ENCODE measurements at places on chromosomes 7 and 10.
A peak's percentile ranks its signal among the peaks of the same experiment; 100 is the strongest.

DNA sequence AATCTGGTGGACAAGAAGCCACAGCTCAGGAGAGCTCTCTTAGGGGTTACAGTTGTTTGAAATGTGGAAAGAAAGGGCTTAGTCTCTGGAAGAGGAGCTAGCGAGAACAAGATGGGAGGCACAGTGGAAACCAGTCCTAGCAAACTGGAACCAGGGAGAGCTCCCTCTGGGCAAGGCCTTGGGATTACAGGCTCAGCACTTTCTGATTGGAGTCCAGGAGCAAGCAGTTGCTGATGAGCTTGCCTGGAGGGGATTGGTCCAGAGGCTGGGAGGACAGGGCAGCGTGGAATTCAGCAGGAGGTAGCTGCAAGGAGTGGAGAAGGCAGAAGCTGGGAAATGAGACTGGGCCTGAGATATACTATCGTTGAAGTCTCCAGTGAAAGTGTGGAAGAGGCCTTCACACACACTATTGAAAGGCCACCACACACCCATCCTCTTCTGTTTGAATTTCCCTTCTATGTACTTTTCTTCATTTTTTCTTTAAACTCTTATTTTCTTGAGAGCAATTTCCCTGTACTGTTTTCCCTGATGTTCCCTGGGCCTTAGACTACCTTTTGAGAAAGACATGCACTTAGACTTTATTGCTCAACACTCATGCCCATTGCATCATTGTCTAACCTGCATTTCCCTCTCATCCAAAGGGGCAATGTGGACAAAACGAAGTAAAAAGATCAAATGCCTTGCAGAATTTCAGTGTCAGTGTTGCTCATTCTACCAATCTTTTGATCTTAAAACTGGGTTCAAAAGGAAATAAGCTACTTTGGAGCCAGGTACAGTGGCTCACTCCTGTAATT is 57.8 kb upstream of the LANCL2 start:
- DNase-seq = peak; percentile 41

GRCh38 chr7:455110-455928 is 64.3 kb downstream of the PDGFA start:
- no peak for DNase-seq

DNA sequence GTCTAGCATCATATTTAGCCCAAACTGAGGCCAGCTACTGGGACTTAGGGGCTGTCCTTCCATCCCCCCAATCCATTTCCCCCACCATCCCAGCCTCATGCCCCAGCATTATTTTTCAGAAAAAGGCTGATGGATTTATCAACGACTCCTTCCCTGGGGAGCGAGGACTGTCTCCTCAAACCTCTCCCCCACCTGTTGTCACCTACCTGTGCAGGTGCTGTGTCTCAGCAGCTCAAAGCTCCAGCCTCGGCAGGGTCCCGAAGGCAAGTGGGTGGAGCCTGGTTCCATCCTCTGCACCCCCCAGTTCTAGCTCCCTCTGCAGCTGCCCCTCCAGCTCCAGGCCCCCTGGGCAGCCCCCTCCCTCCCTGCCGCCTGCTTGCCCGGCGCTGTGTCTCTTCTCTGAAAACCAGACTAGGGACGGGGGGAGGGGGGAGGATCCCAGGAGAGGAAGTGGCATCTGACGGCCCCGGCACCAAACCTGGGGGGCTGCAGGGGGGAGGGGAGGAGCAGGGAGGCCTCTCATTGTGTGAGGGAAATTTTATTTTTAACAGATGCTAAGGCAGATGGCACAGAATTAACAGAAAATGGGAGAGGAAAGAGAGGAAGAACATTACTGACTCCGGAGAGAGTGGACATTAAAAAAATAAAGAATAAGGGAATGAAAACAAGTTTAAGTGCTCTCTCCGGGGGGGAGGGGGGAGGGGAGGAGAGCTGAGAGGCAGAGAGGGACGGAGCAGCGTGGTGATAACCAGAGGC is 61.7 kb upstream of the PAX2 start:
- DNase-seq = no peak

GRCh38 chr7:94250124-94250523 is 144.6 kb upstream of the COL1A2 start:
- DNase-seq = no peak

- DNase-seq = no peak
These were observed 349.7 kb downstream of the MDFIC start for GRCh38 chr7:115271332-115272235.

DNA sequence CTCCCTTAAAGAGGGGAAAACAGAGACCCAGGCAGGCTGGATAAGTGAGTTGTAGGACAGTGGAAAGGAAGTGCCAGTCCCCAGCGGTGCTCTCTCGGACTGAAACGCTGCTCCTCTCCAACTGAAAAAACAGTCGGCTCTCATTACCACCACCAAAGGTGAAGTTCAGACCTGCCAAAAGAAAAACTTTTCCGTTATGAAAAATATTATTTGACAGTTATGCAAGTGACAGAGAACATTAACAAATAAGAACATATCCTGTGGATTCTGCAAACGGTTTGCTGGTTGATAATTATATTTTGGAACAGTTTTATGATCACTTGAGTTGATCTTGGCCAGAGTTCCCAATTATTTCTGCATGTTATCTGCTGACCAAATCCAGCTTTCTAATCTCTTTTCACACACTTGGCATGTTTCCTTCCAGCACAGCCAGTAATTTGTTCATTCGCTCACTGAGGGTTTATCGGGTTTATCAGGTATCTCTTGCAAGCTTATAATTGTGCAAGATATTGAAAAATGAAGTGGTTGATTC is 82.6 kb downstream of the PTPRE start:
- DNase-seq = no peak

- peak; percentile 70 for DNase-seq
These were observed 19.6 kb upstream of the AMZ1 start for GRCh38 chr7:2668401-2668800.

DNA sequence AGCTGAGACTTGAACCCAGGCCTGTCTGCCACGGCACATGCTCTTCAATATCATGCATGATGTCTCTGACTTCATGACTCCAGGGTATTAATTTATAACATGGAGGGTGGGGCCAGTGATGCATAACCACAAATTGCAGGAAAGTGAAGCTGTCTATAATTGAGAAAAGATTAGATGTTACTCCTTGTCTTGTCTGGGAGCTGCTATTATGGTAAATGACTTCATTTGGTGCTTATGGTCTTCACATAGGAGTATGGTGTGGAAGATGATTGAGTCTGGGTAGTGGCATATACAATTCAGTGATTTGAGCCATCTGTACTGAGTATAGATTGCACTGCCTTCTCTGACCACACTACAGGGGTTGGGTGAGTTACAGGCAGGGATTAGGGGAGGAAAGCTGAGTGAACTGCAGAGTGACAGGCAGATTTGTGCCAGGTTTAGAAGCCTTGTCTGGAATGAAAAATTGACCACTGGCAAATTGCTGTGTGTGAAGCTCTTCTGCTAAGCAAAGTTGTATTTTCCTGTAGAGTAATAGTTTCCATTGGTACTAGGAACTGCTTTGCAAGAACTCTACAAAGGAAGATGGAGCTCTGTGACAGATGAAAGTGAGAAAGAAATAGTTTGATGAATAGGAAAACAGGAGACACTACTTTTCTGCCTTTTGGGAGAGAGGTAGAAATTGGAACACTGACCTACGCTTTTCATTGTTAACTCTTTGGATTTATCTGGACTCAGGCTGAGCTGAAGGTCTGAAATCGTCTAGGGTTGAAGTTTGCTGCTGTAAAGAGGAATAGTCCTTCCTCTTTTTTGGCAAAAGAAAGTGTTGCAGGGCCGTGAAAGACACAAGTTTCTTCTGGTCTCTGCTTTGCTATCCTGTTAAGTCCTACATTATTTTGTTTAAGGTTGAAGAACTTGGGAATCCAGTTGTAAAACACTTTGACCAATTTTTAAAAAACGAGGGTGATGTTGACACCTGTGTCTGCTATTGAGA is 2.7 kb downstream of the SND1 start:
- peak; percentile 24 for DNase-seq

GRCh38 chr10:48745662-48746245 is 61.1 kb downstream of the WDFY4 start:
- DNase-seq = no peak

GRCh38 chr7:44676776-44677175 is 70.3 kb downstream of the OGDH start:
- no peak for DNase-seq

GRCh38 chr10:31384589-31384949 is 65.6 kb downstream of the ZEB1 start:
- DNase-seq = no peak

DNA sequence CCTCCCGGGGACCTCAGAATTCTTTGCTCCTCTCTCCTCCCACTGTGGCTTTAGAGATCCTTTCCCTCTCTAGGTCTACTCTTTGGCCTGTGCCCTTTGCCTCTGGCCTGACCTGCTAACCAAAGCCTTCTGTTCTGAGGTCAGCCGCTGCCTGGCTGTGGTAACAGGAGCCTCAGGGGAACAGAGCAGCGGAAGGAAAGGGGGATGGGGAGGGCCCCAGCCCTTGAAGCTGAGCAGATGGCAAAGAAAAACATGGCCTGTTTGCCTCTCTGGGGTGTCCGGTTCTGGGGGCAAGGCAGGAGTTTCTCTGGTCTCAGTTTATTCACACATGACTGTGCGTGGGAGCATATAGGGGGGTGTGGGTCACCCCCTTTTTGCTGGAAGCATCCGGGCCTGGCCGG is 28.2 kb downstream of the COL26A1 start:
- DNase-seq = peak; percentile 79

- DNase-seq = no peak
These were observed 1481.3 kb downstream of the GATA3 start for GRCh38 chr10:9535744-9536143.

GRCh38 chr7:12957487-12957886 is 270.1 kb downstream of the ARL4A start:
- DNase-seq = no peak

DNA sequence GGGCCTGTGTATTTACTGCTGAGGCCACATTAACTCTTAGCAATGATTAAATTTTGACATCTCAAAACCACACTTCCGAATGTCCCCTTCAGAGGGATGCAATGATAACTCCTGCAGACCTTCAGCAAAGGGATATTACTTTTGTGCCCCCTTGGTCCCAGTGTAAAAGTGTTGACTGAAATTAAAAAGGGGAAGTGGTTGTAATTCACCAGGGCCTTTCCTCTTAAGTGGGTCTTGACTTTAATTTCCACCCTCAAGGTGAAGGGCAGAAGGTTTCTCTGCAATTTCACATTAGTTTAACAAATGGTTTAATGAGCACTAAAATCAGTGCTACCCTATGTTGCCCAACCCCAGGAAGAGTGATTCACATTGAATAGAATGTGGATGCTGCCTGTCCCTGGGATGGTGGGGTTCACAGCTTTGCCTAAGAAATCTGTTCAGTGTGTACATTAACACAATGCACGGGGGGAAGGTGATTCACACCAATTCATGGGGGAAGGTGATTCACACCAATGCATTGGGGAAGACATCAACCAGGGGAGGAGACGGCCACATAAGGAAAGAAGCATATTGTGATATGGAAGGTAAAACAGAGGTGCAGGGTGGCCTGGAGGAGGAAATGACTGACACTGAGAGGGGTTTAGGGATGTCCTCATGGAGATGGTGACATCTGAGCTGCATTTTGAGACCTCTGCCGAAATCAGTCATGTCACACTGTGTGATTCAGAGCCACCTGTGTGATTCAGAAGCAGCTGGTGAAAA is 19.4 kb upstream of the TNS3 start:
- DNase-seq = no peak

- no peak for DNase-seq
These were observed 98.9 kb downstream of the LHPP start for GRCh38 chr10:124560377-124561105.

GRCh38 chr10:89310056-89310893 is 8.4 kb downstream of the IFIT2 start:
- DNase-seq = no peak

DNA sequence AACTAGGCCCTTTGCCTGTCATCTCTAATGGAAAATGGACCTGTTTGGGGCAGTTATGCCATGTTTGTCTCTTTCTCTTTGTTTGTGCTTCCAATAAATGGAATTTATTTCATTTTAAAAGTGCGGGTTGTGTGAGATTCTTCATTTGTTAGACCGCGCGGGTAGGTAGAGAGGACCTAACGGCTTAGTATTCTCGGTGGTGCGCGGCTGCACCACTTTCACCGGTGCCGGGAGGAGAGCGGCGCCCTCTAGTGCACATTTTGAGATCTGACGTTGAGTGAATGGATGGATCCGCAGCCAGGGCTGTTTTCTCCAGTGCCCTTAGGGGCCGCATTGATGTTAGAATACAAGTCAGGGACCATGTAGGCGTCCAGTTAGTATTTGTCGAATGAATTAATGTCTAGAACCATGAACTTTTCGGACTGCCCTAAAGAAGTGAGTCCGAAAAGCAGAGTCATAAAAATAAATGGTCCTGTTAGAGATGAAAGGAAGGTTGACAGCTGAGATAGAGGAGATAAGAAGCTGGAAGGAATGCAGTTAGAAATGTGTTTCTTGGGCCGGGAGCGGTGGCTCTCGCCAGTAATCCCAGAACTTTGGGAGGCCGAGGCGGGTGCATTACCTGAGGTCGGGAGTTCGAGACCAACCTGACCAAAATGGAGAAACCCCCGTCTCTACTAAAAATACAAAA is 29.3 kb upstream of the GIMAP8 start:
- DNase-seq = peak; percentile 91

DNA sequence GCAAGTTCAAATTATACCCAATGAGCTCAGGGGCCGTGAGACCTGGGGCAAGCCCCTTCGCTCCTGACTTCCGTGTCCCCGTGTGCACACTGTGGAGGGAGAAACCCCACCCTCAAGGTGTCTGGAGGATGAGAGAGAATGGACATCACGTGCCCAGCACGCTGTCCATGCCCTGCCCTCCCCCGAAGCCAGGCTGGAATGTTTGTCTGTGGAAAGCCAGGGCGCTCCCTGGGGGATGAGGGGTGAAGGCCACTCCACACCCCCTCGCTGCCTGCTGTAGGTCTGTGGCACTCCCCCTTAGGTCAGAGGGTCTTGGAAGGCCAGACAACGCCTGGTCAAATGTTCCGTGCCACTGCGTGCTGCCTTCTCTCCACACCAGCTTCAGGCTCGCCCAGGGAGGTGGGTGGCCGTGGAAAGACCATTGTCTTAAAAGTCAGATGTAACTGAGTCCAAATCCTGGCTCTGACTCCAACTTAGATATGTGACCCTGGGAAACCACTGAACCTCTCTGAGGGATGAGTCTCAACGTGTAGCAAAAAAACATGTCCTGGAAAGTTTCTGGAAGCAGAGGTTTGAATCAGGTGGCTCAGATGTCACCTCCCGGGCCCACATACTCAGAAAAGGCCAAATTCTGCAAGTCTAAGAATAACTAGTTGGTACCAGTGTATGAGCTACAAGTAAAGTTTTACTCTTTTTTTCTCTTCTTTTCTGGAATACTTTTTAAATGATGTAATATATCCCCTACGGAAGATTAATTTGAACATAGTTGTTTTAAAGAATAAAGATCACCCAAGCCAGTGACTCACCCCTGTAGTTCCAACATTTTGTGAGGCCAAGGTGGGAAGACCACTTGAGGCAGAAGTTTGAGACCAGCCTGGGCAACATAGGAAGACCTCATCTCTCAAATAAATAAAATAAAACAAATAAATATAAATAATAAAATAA is 24.9 kb downstream of the RCC1L start:
- no peak for DNase-seq

- no peak for DNase-seq
These were observed 254.0 kb upstream of the PPP2R2D start for GRCh38 chr10:131646551-131647525.
